Activated B cell treated with CpG ODN at 0.5 μM for 24 hours (primary cell): ENCODE measurements at places on chromosomes 3 and 15. TPM values are rescaled to one million over a fixed set of nuclear protein-coding genes. Genes with fewer than 3 reads are reported as not detected.

GRCh38 chr15:31389576-31389975 lies 62.9 kb downstream of the KLF13 start:
- no peak for DNase-seq

GRCh38 chr3:48656841-48657281 lies 5.8 kb downstream of the CELSR3 start:
- no peak for DNase-seq

DNA sequence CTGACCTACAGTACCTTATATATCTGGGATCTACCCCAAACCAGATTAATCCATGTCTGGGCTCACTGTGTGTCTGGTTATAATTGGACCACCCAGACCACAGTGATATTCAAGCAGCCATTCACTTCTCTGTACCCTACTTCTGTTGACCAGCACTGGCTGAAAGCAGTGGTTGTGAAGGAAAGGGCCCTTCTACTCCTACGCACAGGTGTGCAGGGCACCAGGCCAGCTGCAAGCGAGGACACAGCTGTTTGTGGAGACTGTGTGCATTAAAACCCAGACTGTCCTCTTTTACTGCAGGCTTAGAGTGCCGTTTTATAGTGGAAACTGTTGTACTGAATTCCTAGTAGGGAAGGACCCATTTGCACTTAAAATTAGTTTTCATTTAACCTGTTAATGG lies 29.5 kb downstream of the CTDSPL start:
- DNase-seq, result no peak

DNA sequence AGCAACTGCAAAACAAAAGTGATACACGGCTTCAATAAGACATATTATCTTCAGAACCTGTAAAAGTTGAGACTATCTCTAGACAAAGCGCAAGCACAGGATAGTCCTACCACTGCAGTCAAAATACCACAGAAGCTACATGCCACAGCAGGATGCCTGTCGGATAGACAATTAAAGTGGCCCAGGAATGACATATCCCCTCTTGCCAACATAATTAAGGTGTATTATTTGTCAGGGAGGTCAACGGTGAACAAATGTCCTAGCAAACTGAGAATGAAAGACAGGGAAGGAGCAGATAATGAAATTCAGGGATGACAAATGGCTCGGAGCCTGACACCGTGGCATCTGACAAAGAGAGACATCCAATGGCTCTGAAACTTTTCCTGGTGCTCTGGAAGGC lies 185.7 kb downstream of the MECOM start:
- no peak for DNase-seq

GRCh38 chr3:101966226-101966625 lies 116.9 kb downstream of the NFKBIZ start:
- no peak for DNase-seq

DNA sequence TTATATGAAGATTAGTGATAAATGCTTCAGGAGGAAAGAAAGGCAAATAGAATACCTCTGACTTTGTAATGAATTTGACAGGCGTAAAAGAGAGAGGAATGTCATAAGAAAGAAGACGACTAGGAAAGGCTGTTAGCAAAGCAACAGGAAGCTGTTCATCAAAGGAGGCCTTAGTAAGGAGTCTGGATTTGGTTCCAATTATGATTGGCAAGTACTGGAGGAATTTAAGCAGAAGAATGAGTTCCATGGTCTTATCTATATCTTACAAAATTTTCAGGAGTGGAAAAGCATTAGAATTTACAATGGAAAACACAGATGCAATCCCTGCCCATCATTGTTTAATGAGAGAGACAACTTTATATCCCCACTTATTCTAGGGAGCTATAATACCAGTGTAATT lies 13.8 kb downstream of the PLSCR1 start:
- no peak for DNase-seq

- DNase-seq, result no peak
Measured at GRCh38 chr3:16255726-16256125, 9.0 kb downstream of the DPH3 start.

- no peak for DNase-seq
Measured at GRCh38 chr15:47609693-47610092, 107.6 kb upstream of the SEMA6D start.

DNA sequence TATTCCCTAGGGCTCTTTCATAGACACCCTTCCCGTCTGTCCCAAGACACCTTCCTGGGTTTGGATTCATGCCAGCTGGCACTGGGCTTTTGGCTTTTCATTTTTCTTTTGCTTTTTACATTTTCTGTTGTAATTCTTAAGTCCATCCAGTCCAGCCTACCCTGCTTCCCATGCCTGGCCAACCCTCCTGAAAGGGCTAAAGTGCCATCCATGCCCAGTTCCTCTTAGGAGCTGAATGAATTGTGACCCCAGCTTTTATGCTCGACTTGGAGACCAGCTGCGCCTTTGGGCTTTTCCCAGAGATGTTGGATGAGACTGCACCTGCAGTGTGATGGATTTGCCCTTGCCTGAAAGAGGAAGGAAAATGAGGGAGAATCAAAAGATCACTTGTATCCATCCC lies 25.8 kb downstream of the LRRN1 start:
- no peak for DNase-seq

GRCh38 chr3:19885468-19885867 lies 48.5 kb downstream of the EFHB start:
- DNase-seq, result no peak

DNA sequence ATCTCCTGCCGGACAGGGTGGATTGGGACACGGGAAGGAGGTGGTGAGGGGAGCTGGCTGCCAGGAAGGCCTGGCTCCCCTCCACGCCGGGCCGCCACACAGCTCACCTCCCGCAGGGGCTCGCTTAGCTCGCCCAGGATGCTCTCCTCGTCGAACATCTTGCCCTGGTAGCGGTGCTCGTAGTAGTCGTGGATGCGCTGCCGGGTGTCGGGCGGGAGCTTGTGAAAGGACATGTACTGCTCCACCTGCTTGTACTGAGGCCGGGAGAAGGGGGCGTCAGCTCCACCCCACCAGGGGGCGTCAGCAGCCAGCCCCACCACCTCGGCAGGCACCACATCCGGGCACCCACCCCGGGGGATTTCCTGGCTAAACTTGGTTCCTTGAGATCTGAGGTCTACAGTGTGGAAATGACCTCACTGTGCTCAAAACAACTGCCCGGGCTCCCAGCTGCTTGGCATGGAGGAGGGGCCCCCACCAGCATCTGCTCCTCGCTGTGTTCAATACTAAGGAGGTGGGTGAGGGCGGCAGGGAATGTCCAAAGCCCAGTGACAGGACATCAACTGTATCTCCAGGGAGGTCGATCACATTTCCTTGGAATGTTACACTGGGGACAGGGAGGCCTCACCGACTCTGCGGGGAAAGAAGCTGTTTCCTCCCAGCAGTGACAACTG lies 43.4 kb downstream of the HCN4 start:
- DNase-seq, result peak; percentile 11

- no peak for DNase-seq
Measured at GRCh38 chr15:39728845-39729244, 53.8 kb downstream of the FSIP1 start.

DNA sequence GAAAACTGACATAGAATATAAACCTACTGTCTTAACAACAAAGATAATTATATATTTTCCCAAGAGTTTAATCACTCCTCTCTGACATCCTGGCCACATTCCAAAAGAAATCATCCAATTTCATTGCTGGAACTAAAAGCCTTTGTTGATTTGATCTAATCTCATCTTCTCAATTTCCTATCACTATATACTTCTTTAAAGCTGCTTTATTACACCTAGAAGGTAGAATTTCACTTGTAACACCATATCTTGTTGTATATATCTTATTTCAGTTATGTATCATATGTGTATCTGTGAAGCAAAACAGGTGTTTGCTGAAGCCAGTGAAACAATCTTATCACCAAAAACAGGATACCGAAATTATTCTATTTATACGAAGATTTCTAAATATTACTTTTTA lies 740.2 kb downstream of the ROBO1 start:
- no peak for DNase-seq

- no peak for DNase-seq
Measured at GRCh38 chr3:50139718-50140423, 15.3 kb upstream of the SEMA3F start.

DNA sequence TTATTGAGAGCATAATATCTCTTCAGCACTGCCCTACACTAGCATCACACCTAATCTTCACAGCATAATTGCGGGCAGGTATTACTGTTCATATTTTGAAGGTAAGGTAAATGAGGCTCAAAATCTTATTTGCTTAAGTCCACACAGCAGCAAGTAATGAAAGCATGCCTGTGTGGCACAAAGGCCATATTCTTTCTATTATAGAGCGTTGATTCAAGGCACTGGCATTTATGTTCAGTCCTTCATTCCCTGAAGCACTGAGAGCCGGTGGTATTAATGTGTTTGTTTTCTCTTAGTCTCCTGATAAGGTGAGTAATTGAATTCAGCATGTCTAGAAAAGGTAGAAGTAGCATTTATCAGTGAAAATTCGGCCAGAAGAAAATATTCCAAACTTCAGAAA lies 231.2 kb downstream of the BBX start:
- no peak for DNase-seq

GRCh38 chr3:102346897-102347296 lies 87.9 kb upstream of the ZPLD1 start:
- DNase-seq, result no peak

DNA sequence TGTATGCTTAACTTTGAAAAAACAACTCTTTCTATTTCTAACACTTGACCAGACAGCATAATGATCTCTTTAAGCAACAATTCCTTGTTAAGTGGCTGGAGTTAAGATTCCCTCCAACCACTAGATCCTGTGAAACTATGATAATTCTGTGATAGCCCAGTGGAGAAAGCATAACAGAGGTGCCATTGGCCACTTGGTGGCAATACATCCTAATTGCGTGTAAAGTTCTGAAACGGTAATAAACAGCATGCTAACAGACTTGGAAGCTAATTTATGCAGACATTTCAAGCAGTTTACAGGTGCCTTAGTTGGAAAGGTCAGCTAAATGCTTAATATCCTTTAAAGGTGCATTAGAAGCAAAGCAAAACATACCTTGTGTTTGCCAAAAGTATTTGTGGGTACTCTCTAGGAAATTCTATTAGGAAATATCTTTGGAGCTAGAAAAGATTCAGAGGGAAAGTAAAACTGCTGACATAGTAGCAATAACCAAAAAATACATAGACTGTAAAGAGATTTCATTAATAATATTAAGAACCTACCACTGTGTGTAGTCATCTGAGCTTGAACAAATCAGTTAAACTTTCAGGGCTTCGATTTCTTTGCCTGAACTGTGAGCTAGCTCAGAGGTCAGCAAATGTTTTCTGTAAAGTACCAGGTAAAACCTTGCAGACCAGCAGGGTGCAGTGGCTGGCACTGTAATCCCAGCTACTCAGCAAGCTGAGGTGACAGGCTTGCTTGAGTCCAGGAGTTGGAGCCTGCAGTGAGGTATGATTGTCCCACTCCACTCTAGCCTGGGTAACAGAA lies 19.0 kb upstream of the CSTA start:
- no peak for DNase-seq

DNA sequence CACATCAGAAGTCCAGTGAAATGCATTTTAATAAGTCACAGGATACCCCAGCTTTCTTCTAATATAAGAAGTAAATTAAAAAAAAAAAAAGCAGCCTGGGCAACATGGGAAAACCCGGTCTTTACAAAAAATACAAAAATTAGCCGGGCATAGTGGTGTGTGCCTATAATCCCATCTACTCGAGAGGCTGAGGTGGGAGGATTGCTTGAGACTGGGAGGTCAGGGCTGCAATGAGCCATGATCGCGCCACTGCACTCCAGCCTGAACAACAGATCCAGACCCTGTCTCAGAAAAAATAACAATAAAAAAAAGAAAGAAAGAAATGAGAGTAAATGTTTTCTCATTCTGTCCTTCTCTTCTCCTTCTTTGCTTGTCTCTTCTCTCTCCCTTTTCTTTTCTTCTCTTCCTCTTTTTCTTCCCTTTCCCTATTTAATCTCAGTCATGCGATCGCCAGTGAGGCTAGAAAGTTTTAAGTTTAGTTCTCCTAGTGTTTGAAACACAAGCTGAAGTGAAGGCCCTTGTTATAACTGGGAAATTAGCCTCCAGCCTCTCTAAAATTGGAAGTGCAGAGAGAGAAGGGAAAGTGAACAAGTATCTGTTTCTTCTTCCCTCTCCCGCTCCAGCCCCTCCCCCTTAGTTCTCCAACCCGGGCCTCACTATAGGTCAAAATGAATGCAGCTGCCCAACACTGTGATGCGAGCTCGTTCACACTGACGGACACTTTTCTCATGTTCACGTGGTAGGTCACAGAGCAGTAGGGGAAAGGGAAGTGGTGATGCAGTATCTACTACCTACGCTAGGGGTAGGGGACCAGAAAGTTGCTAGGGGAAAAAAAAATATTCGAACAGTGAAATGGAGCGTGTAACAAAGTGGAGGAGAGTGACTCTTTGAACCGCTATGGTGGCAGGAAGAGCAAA lies 23.5 kb upstream of the TSC22D2 start:
- peak; percentile 47 for DNase-seq

- no peak for DNase-seq
Measured at GRCh38 chr3:59043391-59043790, 6.4 kb downstream of the CFAP20DC start.

- DNase-seq, result no peak
Measured at GRCh38 chr3:44987332-44987731, 11.3 kb downstream of the EXOSC7 start.

- no peak for DNase-seq
Measured at GRCh38 chr3:125402639-125403038, 27.5 kb upstream of the ZNF148 start.

DNA sequence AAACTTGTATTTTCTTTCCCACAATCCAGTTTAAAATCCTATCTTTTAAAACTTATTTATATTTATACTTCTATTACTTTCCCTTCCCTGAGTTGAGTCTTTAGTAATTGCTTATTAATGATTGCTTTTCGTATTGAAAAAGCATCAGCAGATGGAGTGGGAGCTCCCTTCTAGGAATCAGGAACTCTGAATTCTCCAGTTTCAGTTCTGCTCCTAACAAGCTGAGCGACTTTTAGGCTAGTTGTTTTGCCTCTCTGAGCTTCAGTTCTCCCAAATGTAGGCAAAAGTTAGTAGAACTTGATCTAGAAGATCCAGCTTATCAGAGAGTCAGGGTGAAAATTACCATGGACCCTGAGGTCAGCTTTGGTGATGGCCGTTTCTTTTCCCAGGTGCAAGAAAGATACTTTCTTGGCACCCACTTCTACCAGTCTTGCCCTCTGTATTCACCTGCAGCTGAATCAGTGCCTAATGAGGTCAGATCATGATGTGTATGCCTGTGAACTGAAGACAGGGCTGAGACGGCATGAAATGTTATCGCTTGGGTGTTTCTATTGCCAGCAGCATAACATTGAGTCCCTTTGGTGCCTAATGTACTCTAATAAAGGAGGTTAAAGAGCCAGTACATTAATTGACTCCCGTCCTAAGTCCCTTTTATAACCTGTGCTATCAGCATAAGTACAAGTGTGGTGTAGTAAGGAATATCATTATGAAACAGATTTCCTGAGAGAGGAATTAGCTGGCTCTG lies 194.5 kb upstream of the TBC1D5 start:
- no peak for DNase-seq

Gene KBTBD13
- total RNA-seq, result not detected in 2 replicates

Gene AADACL2
- not detected in 2 replicates for total RNA-seq

Gene PLA2G4D
- not detected in 2 replicates for total RNA-seq

Gene IGSF10
- not detected in 2 replicates for total RNA-seq

Gene RBP2
- not detected in 2 replicates for total RNA-seq

Gene THBS1
- total RNA-seq, result 1.5 and 1.7 TPM in 2 replicates

Gene TMEM40
- total RNA-seq, result not detected in 2 replicates

Gene PLEKHO2
- total RNA-seq, result 36.5 and 38.1 TPM in 2 replicates
